NCI-H1105 (cell line): ENCODE measurements at places on chromosomes 16 and 17.

- no peak for DNase-seq
Observed at GRCh38 chr16:57577691-57578224, 35.3 kb downstream of the ADGRG5 start.

- DNase-seq: no peak
Observed at GRCh38 chr17:62663304-62663703, 35.8 kb downstream of the MRC2 start.

- no peak for DNase-seq
Observed at GRCh38 chr17:75571197-75571884, 16.3 kb upstream of the MYO15B start.

GRCh38 chr16:87945351-87946042, 5.7 kb upstream of the BANP start:
- DNase-seq: peak; percentile 57

DNA sequence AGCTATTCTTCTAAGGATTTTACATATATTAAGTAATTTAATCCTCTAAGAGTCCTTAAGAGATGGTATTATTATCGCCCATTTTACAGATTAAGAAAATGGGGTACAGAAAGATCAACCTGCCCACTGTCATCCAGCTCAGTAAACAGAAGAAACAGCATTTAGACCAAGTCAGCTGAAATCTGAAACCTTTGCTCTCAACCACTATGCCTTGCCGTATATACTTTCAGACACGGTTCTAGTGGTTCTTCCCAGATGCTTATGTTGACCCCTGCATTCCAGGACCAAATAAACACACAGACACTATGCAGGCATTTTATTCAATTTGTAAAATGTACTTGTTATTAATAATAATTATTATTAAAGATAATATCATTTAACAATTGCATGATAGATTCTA, 854.8 kb downstream of the KCNJ2 start:
- DNase-seq: no peak

- no peak for DNase-seq
Observed at GRCh38 chr17:81252326-81252986, 13.3 kb downstream of the NDUFAF8 start.

DNA sequence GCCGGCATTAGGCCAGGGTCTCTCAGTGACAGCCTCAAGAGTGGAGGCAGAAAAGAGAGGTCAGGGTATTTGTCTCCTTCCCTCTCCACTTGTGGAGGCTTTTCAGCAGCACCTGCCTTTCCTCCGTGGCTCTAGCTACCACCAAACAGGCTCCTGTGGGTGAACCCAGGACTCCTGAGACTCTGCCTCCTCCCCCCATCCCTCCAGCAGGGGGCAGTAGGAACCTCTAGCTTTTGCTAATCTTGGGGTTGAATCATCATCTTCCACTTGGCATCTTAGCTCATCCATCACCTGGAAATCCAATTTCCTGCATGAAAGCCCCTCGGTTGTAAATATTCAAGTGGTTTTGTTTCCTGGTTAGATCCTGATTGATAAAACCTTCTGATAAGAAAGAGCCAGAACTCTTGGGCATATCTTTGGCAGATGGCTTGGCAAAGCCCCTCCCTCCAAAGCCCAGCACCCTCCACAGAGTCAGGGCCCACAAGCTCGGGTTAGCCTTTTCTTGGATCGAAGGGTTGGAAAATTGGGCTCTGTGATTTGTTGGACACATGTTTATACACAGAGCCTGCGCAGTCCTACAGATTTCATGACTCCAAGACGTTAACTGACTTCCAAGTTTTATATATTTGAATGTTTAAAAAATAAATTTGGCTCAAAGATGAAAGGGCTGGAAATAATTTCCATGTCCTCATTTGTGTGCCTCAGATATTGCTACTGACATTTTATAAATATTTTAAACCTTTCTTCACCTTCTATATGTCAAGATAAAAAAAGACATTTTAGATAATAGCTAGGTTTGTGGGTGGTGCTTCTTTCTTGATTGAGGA, 322.1 kb downstream of the MAP2K4 start:
- no peak for DNase-seq

DNA sequence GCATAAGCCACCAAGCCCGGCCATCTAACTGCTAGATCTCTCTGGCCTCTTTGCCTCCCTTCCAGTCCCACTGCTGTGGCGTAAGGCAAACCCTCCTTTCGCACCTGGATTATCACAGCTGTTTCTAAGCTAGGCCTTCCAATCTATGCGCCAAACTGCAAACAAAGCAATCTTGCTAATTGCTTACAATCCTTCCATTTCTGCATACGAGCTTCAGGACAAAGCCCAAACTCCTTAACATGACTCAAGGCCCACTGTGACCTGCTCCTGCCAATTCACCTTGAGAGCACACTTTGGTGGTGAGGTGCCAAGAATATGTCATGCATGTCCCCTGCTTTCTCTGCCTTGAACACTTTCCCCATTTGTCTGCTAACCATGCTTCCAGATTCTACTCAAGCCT, 6.0 kb upstream of the ARL5C start:
- DNase-seq: no peak

- no peak for DNase-seq
Observed at GRCh38 chr16:11601911-11602310, 15.2 kb upstream of the LITAF start.

- peak; percentile 52 for DNase-seq
Observed at GRCh38 chr16:61926766-61927165, 109.5 kb downstream of the CDH8 start.

DNA sequence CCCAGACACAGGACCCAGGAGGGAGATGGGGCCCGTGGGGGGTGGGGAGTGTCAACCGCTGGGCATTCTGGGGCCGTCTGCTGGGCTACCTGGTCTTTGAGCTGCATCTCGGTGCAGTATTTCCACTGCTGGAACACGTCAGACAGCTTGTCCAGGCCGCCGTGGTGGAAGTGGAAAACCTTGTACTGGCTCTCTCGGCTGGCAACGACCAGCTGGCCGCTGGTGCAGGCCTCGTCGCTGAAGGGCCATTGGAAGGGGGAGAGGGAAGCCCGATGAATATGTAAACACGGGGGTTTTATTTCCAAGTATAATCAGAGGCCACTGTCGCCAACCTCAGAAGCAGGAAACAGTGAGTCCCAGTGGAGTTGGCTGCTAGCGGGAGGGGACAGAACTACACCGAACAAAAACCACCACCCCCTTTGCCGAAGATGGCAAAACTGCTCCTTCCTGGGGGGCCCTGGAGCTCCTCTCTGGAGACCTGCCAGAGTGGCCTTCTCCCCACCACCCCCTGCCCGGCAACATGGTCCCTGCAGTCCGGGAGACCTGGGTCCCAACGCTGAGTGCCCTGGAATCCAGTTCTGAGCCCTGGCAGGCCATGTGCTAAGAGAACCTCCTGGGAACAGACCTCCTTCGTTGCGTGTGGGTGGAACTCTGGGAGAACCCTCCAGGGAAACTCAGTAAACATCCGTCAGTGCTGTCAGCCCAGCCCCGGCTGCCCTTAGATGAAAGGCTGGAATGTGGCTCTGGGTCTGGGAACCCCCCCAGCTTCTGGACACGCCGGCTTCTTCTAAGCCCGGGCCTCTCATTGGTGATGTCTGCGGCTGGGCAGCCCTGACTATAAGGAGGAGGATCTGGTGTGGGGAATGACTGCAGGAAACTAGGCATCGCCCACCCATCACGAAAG, 84.1 kb downstream of the TBC1D16 start:
- no peak for DNase-seq
